ENCODE measurements at places on chromosomes 6 and 20.

GRCh38 chr20:6714279-6714711, 53.2 kb upstream of the BMP2 start:
- no peak for DNase-seq

GRCh38 chr6:145967549-145967948, 3.4 kb upstream of the SHPRH start:
- no peak for DNase-seq

DNA sequence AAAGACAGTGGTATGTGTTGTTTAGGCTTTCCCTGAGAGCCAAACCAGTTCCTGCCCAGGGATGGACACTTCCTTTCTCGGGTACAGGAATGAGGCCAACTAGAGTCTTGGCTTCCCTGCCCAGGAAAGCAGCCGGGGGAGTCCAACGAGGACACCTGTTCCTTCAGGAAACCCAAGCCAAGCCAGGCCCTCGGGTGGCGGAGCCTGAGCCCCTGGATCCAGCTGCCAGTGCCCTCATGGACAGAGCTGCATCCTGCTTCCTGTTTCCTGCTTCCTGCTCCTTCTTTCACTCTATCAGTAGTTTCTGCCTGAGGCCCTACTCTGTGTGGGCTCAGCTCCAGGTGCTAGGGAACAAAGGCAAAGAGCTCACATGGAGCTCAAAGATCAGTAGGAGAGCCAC, 7.9 kb upstream of the SIRPA start:
- no peak for DNase-seq

DNA sequence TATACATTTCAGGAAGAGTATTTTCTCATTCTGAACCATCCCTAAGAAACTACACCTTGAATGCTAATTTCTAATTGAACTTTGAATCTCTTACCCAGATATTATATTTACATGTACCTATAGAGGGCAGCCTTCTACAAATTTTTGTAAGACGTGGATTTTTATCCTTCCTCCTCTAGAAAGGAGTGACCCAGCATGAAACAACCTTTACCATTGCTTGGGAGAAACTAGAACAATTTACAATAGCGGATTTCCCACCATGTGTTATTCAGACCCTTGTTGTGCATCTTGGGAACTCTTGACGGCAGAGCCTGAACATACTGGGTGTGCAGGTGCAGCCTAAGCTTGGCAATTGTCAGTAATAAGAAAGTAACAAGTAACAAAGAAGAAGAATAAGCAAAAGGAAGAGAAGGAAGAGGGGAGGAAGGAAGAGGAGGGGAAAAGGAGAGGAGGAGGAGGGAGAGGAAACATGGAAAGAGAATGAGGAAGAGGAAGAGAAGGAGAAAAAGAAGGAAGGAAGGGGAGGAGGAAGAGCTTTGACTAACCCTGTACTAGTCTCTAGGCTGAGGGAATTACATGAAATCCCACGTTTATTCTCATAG, 10.8 kb upstream of the TAAR1 start:
- no peak for DNase-seq

DNA sequence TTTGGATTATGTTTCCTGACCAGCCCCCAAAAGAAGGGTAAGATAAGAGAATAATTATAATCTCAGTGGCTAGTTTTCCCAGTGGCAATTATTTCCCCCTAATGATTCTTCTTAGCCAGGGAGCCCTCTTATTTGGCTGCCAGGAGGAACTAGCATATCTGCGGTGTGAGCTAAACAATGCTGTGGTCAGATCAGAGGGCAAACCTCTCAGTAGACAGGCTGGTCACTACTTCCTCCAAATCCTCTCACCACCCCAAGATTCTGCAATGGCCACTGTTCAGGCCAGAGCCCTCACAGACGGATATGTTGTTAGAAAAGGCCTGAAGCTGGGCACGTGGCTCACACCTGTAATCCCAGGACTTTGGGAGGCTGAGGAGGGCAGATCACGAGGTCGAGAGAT, 273.4 kb upstream of the SASH1 start:
- no peak for DNase-seq

GRCh38 chr6:85078058-85078457, 313.7 kb upstream of the TBX18 start:
- DNase-seq = no peak

DNA sequence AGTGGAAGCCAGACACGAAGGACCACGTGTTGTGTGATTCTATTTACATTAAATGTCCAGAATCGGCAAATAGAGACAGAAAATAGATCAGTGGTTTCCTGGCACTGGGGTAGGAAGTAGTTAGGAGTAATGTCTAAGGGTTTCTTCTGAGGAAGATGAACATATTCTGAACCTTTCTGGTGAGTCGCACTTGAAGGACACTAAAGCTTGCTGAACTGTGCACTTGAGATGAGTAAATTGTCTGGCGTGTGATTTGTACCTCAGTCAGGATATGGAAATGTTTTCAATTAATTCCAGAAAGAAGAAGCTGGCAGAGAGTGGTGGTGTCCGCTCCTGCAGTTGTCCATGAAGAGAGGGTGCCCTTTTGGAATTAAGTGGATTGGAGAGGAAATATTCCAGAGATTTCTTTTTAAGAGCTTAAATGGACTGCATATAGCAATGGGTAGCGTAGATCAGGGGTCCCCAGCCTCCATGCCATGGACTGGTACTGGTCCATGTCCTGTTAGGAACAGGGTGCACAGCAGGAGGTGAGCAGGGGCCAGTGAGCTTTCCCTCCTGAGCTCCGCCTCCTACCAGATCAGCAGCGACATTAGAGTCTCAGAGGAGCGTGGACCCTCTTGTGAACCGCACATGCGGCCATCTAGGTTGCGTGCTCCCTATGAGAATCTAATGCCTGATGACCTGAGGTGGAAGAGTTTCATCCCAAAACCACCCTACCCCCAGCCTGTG, 12.4 kb upstream of the KIF25 start:
- DNase-seq = no peak

DNA sequence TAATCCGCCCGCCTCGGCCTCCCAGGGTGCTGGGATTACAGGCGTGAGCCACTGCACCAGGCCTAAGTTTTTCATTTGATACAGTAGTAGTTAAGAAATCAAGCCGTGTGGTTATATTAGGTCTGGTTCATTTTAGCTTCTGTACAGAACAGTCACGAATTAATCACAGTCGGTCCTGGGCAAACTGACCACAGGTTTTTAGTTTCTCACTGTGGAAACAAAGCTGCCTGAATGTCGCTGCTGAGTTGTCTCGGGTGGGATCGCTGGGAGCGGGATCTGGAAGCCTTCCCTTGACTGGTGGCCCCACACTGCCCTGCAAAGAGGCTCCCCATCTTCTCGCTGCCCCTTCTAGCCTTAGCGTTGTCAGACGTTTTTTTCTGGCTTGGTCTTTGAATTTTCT, 18.6 kb downstream of the UCKL1 start:
- DNase-seq = no peak

DNA sequence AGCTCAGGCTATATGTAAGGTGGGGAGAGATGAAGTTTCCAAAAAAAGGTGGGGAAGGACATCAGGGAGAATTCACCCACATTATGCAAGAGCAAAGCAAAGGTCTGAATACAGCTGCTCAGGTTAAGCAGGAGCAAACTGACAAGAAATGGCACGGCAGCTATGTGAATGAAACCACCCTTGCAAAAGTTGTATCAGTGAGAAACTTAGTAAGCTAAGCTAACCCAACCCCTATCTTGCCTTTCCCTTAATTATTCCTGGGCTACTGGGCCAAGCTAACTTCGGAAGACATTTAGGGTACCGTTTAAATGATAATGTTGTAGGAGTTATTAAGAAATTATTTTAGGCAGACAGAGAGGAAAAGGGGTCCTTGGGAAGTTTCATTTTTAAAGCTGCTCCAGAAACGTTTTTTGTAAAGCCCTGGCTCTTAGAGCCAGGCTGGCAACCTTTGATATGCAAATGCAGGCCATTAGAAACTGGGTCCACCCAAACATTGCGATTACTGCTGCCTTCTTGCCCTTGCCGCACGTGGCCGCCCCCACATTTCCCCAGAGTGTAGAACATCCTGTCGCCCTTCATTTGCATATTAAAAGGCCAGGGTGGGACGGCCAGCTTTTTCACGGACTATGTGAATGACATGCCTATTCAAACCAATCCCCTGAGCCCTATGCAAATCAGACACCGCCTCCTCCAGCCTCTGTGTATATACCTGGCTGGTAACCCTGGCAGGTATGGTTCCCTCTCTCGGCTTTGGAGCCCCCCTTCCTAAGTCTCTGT, 60.5 kb upstream of the SAMD5 start:
- DNase-seq = no peak

- no peak for DNase-seq
These were observed 228.1 kb upstream of the CEP162 start for GRCh38 chr6:84455511-84456029.

DNA sequence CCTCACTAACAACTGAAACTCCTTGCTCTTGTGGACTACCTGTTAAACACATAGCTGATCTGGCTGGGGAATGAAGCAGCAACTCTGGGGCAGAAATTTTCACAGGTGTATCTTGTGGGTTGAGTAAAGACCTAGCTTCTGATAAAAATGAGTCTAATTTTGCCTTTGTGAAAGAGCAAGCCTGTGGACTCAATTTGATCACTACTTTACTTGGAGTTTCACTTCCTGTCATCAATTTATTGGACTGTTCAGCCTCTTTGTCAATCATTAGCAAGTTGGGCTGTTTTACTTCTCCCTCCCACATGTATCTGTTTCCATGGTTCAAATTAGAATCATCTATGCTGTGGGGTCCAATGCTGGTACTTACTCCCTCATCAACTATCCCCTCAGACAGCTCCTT, 29.6 kb upstream of the CRIP3 start:
- DNase-seq = no peak

GRCh38 chr20:22366631-22367030, 217.7 kb downstream of the FOXA2 start:
- no peak for DNase-seq

GRCh38 chr6:105102186-105102585, 77.6 kb downstream of the POPDC3 start:
- DNase-seq = no peak

All from stimulated activated CD8-positive, alpha-beta memory T cell treated with anti-CD3 and anti-CD28 coated beads, Interleukin-15, amount 100 ng/mL, for 24 hours (primary cell).